ENCODE measurements at places on chromosomes 5 and 9.
A peak's percentile ranks its signal among the peaks of the same experiment; 100 is the strongest.

GRCh38 chr5:170353961-170354360 is 35.2 kb downstream of the KCNMB1 start:
- no peak for DNase-seq

GRCh38 chr9:37517923-37518322 is 32.2 kb downstream of the POLR1E start:
- no peak for DNase-seq

- no peak for DNase-seq
These were observed 27.6 kb downstream of the SGCD start for GRCh38 chr5:156354571-156354970.

DNA sequence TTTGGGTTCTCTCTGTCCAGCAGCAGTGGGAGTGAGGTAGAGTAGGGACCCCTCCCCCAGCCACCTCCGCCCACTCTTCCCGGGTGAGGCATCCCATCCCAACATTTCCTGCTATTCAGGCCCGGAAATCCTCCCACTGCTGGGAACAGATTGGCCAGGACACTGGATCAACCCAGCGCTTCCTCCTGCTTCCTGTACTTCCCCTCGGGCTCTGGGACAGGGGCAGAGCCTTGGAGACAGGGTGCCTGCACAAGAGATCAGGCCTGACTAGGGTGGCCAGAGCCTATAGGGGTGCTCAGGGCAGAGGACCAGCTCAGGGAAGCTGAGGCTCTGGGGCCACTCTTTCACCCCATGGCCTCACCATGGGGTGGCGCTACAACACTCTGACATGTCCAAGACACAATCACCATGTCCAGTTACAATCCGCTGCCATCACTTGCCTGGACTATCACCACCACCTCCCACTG is 14.5 kb downstream of the SH2D3C start:
- peak; percentile 87 for DNase-seq

- peak; percentile 5 for DNase-seq
These were observed 507 bp downstream of the CTNND2 start for GRCh38 chr5:11903614-11904264.

- no peak for DNase-seq
These were observed 27.3 kb upstream of the EDIL3 start for GRCh38 chr5:84411832-84412605.

DNA sequence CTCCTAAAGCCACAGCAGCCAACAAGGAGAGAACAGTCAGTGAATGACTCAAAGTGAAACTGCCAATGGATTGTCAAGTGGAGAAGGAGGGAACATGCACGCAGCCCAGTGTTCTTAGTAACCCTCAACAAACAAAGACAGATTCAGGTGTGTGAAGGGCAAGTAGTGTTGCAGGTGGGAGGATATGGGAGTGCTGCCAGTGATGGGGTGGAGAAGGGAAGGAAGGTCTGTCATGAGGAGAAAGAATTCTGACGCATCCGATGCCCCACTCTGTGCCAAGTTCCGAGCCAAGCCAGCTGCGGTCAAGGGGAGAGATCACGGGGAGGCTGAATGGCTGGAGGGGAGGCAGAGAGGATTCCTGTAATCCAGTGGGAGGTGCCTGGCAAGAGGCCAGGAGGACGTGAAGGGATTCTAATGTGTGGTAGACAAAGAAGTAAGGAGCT is 56.5 kb downstream of the CAST start:
- peak; percentile 38 for DNase-seq

GRCh38 chr9:7729371-7730163 is 70.0 kb downstream of the DMAC1 start:
- DNase-seq = no peak

DNA sequence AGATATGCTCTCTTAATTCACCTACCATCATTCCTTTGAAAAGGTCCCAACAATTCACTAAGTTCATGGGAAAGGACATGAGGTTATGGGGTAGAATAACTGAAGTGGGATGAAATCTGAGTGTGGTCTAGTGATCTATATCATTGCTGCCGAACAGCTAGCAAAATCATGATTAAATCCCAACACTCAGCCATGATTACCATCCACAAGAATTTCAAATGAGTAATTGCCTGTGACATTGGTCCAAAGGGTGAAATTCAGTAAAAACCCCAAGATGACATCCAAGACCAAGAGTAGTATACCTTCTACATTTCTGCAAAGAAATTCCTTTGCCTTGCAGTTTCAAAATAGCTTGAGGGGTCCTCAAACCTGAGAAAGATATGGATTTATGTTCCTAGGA is 225.6 kb downstream of the SPOCK1 start:
- DNase-seq = no peak

DNA sequence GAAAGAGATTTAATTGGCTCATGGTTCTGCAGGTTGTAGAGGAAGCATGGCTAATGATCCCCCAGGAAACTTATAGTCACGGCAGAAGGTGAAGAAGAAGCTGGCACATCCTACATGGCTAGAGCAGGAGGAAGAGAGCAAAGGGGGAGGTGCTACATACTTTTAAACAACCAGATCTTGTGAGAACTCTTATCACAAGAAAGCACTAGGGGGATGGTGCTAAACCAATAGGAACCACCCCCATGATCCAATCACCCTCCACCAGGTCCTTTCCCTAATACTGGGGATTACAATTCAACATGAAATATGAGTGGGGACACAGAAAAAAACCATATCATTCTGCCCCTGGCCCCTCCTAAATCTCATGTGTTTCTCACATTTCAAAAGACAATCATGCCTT is 147.2 kb upstream of the EPB41L4A start:
- no peak for DNase-seq

DNA sequence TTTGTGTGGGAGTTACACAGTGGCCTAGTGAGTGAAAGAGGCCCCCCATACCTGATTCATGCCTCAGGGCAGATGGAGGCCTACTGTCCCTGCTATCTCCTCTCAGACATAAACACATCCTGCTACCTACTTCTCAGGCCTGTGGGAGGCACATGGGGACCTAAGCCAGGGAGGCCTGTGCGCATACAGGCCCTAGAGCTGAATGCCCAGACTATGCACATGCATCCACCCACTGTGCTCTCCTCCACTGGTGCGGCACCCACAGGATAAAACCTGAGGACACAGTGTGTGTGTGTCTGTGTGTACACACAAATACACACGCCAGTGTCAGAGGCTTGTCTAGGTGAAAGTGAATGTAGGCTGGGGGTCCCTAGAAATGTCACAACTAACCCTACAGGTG is 1.4 kb downstream of the PAX5 start:
- DNase-seq = no peak

- peak; percentile 88 for DNase-seq
These were observed 60.7 kb downstream of the NSD1 start for GRCh38 chr5:177194268-177194667.

DNA sequence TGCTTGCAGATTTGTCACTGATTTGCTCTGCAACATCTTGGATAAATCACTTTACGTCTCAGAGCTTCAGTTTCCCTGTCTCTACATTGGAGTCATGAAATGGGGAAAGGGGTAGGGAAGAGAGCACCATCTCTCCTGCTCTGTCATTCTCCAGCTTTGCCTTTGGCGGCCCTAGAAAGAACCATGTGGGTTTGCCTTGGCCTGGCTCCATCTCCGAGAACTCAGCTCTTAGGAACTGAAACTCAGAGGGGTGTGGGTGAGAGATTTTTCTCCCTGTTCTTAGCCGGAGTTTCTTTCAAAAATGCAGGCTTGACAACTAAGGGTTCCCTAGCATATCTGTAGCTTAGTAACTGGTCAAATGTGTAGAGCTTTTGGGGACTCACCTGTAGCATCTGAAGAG is 123.5 kb downstream of the SMARCA2 start:
- DNase-seq = no peak

DNA sequence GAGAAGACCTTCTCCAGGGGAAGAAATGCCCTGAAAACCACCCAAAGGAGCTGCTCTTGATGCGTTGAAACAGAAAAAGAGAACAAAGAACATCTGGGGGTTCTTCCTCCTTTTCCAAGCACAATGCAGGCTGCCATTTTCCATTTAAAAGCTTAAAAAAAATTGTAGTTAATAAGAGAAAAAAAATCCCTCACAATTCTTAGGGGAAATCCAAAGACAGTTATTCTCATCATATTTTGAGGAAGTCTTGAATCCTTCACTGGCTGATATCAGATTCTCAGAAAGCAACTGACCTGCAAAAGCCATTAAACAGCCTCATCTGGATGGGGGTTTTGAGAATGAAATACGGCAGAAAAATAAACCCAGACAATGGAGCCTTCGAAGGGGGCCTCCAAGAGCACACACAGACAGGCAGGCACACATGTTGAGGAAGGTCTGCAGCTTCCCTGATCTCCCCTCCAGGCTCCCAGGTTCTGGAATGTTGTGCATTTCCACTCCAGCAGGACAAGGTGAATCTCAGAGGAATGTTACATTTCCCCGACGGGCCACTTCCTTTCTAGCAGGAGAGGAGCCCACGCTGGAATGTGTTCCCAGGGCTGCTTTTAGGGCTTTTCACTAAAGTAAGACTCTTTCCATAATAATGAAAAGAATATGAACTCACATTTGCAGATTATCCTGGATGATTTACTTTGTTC is 159.4 kb upstream of the S1PR3 start:
- DNase-seq = peak; percentile 10

DNA sequence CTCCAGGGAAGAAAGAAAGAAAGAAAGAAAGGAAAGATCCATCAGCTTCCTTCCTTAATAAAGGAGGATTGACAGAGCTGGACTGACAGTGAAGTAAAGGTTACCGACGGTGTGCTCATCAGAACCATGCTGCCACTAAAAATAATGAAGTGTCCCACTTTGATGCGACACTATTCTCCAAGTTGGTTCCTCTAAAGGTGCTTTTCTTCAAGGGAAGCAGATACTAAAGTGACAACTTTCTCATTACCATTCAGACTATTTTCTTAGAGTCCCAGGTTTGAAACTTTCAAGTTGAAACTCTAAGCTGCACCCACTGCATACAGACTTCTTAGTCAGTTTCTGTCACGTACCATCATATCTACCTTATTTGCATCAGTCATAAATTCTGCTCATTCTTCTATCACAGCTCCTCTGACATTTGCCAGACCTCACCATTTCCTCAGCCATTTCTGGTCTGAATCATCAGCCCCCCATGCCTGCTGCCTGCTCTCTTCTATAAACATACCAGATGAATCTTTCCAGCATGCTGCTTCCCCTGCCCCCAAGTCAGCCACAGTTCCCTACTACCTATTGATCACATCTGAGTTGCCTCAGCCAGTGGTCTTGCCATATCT is 177.6 kb downstream of the DEPDC1B start:
- DNase-seq = peak; percentile 74

GRCh38 chr5:173679909-173680630 is 63.6 kb upstream of the BOD1 start:
- DNase-seq = no peak

- DNase-seq = no peak
These were observed 60.5 kb upstream of the HSPA9 start for GRCh38 chr5:138635708-138636107.

DNA sequence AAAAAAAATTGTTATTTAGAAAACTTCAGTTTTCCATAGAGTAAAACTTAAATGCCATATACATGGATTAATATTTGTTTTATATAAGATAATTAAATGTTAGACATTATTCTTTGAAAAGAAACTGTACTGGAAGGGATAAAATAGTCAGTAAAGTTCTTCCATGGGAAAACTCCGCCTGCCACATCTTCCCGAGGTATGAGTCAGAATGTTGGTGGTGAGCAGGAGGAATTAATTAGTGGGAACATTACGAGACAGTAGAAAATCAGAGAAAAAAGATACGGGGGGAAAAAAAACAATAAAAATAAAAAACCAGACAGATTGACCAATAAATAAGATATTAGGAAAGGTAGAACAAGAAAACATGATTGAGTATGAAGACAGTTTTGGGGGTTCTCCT is 930.3 kb upstream of the C9orf72 start:
- no peak for DNase-seq

GRCh38 chr5:145316282-145316681 is 518.9 kb downstream of the PRELID2 start:
- DNase-seq = no peak

DNA sequence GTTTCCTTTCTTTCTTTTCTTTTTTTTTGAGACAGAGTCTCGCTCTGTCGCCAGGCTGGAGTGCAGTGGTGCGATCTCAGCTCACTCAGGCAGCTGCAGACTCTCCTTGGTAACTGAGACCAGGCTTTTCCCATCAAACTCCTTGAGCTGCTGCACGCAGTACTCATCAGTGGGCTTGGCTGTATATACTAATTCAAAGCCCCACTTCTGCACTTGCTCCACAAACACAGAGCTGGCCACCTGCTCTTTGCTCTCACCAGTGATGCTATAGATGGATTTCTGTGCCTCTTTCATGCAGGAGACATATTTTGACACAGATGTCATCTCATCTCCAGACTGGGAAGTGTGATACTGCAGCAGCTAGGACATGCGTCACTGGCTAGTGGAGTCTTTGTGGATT is 252.7 kb downstream of the AP3B1 start:
- no peak for DNase-seq

- no peak for DNase-seq
These were observed 585.2 kb upstream of the TUSC1 start for GRCh38 chr9:26263478-26263877.

DNA sequence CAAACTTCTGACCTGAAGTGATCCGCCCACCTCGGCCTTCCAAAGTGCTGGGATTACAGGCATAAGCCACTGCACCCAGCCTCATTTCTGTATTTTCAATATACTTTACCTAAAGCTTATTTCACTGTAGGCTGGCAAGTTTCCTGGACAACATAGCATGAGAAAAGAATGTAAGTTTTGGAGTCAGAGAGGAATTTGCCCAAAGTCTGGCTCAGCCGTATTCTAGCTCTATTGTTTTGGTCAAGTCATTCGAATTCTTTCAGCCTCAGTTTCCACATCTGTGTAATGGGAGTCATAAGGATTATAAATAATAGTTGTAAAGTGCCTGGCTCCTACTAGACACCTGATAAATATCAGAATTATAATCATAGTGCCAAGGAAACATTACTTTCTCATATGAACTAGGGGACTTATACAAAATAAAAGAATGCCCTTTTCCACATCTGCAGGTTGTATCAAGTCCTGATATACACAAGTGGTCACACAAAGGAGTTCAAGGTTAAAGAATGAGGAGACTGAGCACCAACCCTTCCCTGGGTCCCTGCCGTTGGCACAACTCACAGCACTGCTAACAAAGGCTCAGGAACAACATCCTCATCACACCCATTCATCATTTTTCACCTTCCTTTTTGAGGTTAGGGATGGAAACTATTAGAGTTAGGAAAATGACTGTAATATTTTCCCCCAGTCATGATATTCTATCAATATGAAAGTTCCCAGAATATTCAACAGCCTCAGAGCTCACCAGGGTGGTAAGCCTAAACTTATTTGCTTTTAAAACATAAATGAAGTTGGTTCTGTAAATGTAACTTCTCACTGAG is 34.6 kb upstream of the RAI14 start:
- peak; percentile 66 for DNase-seq

GRCh38 chr5:173793648-173794548 is 94.3 kb upstream of the CPEB4 start:
- DNase-seq = no peak

GRCh38 chr9:88777498-88778312 is 213.6 kb upstream of the S1PR3 start:
- peak; percentile 89 for DNase-seq

DNA sequence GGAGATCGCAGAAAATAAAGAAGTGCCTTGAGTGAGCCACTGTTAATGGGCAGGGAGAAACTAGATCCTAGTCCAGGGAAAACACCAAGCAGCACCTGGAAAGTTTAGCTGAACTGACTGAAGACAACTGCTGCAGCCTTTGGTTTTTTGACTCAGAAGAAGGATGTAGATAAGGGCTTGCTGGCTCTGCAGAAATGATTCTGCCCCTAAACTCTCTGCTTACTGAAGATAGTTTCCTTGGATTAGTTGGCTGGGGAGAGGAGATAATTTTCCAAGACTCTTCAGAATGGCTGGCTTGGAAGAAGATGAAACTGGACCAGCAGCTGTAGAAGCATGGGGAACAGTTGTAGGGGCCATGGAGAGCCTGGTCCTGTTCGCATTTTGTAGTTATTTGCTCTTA is 471.8 kb downstream of the KDM4C start:
- no peak for DNase-seq
